ENCODE measurements at places on chromosomes 1 and 21.

- no peak for DNase-seq
Observed at GRCh38 chr1:4010814-4011605, 110.9 kb upstream of the C1orf174 start.

DNA sequence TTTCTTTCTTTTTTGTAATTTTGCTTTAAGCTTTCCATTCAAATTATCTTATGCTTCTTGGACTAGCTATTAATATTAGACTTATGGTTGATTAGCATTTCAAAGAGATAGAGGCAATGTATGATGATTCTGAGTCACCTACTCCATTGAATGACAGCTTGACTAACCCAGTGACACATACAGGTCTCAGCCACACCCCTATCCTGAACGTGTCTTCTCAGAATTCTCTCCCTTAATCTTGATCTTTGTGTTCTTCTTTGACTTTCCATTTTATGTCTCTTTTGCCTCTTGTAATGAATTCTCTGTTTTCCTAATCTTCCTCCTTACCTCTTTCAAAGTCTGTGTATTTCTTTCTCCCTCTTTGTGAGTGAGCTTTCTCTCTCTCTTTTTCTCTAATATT lies 241.1 kb downstream of the PDE4B start:
- DNase-seq: no peak

DNA sequence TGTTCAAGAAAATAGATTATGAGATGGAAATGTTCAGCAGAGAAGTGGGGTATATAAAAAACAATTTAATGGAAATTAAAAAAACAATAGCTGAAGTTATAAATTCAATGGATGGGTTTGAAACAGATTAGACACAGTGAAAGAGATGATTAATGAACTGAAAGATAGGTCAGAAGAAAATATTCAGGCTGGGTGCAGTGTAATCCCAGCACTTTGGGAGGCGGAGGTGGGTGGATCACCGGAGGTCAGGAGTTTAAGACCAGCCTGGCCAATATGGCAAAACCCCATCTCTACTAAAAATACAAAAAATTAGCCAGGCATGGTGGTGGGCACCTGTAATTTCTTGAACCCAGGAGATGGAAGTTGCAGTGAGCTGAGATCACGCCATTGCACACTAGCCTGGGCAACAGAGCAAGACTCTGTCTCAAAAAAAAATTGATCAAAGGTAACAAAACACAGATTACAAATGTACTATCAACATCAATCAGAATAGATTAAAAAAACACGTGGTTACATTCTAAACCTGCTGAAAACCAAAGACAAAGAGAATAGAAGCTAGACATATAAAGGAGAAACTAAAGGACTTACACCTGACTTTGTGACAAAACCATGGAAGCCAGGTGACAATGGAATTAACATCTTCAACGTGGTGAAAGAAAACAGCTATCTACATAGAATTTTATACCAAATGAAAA lies 4.8 kb upstream of the SUMO3 start:
- no peak for DNase-seq

DNA sequence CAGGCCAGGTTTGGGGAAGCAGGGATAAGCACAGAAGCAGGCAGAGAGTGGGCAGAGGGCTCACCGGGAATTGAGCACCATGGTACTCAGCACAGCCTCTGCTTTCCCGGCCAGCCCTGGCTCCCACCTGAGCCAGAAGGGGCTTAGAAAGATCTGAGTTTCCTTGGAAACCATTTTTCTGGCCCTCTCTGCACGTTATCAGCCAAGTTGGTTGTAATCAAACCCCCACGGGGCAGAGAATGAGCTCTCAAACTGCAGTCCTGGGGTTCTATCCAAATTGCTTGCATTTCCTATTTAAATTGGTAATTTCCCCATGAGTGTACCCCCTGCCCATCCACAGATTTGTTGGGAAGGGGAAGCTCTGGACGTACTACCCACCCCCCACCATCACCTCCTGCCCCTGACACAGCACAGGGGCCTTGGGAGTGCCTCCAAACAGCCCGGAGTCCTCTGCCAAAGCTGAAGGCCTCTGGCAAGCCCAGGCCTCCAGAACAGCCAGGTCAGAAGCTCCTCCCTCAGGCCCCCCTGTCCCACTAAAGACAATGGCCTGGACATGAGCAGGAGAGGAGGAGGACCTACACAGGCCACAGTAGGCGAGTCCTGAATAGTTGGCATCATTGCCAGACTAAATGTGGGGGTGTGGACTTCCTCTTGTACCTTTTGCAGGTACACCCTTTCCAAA lies 42.7 kb upstream of the GJB5 start:
- no peak for DNase-seq

DNA sequence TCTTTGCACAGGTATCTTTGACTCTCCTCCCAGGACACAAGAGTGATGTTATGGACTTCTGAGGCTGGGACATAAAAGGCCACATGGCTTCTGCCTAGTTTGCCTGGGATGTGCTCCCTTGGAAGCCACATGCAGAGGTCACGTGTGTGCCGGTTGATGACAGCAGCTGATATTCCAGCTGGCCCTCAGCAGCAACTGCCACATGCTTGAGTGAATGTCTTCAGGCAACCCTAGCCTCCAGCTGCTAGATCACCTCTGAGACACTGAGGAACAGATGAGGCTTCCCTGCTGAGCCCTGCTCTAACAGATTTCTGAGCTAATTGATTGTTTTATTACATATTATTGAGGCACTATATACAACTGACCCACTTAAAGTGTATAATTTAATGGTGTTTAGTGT lies 11.6 kb upstream of the AKR7A3 start:
- DNase-seq: no peak

GRCh38 chr1:179366093-179366800 lies 476 bp downstream of the AXDND1 start:
- no peak for DNase-seq

- DNase-seq: no peak
Observed at GRCh38 chr1:214793708-214794107, 190.7 kb downstream of the CENPF start.

- no peak for DNase-seq
Observed at GRCh38 chr1:160519642-160520435, 3.2 kb downstream of the SLAMF6 start.

- no peak for DNase-seq
Observed at GRCh38 chr1:222941425-222941824, 126.6 kb downstream of the DISP1 start.

- no peak for DNase-seq
Observed at GRCh38 chr21:14559102-14559501, 13.0 kb upstream of the SAMSN1 start.

DNA sequence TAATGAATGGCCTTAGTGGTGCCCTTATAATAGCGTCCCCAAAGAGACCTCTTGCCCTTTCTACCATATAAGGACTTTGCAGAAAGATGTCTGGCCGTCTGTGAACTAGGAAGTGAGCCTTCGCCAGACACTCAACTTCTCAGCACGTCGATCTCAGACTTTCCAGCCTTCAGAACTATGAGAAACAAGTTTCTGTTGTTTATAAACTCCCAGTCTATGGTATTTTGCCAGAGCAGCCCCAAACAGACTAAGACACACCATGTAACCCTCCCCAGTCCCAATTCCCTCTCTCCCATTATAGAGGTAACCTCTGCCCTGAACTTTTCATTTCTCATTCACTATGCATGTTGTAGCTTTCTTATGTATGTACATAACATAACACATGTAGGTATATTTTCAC lies 55.7 kb downstream of the NID1 start:
- DNase-seq: no peak

- DNase-seq: no peak
Observed at GRCh38 chr1:185733818-185734735, at the start of gene HMCN1. Gene HMCN1 (plus strand): TSS chr1:185734391. CDS start chr1:185734780, 389 bp downstream.

DNA sequence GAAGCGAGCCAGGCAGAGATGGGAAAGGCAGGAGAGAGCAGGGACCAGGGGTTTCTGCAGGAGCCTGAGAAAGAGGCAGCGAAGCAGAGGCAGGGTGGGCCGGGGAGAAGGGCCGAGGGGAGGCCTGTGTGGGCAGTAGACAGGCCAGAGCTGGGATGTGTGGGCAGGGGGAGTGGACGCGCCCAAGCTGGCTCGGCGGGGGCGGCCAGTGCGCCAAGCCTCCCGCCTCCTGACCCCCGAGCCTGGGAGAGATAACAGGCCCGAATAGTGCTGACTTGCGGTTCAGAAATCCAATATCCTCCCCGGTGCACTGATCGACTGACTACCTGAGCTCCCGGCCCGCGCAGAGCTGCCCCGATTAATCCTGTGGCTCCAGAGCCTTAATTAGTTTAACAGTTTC lies 41.9 kb downstream of the AHDC1 start:
- no peak for DNase-seq

DNA sequence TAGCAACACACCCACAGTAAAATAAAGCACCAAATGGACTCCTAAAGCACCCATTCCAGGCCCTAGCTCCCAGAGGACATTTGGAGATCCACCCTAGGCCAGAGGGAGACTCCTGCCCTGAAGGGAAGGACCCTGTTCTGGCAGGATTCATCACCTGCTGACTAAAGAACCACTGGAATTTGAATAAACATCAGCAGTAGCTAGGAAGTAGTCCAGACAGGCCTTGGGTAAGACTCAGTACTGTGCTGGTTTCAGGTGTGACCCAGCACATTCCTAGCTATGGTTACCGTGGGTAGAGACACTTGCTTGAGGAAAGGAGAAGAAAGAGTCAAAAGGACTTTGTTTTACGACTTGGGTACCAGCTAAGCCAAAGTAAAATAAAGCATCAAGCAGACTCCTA lies 92.7 kb upstream of the LRRC7 start:
- DNase-seq: no peak

DNA sequence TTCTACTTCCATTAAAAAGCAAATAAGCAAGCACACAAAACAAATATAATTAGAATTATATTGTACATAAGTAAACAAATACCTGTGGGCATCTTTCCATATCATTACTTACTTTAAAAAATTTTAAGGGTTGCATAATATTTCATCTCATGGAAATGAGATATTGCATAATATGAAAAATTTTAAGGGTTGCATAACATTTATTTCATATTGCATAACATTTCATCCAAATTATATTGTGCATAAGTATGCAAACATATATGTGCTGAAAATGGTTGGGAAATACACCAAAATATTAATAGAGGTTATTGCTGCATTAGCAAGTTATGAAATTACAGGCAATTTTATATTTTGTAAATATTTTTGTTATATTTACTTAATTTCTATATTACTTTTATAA lies 213.7 kb downstream of the KCNH1 start:
- no peak for DNase-seq

- DNase-seq: peak; percentile 45
Observed at GRCh38 chr1:228007049-228007800, 427 bp downstream of the WNT3A start.

- no peak for DNase-seq
Observed at GRCh38 chr1:35499231-35499630, 58.0 kb downstream of the KIAA0319L start.

- DNase-seq: no peak
Observed at GRCh38 chr1:3139451-3139852, 70.4 kb downstream of the PRDM16 start.

GRCh38 chr1:5998906-5999301 lies 6.7 kb upstream of the NPHP4 start:
- no peak for DNase-seq

DNA sequence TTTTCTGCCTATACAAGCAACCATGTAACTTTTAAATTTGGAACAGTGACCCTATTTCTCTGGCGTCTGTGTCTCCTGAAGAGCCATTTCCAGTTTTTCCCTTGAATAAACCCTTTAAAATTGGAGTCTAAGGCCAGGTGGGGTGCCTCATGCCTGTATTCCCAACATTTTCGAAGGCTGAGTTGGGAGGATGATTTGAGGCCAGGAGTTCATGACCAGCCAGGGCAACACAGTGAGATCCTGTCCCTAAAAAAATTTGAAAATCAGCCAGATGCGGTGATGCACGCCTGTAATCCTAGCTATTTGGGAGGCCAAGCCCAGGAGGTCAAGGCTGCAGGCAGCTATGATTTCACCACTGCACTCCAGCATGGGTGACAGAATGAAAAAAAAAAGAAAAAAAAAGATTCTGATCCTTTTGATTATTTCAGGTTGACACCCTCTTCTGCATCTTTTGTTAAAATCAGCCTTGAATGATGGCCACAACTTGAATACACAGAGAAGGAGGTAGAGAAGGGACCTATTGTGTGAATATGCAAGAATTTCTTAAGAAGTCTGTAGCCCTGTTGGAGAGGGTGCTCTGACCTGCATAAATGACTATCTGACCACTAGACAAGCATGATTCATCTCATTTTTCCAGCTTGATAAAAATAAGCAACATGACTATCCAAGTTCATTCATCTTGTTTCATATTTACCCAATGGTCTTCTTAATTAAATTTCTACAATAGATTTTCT lies 40.2 kb upstream of the PARP1 start:
- DNase-seq: no peak

GRCh38 chr21:16004086-16004485 lies 274.3 kb downstream of the USP25 start:
- no peak for DNase-seq

DNA sequence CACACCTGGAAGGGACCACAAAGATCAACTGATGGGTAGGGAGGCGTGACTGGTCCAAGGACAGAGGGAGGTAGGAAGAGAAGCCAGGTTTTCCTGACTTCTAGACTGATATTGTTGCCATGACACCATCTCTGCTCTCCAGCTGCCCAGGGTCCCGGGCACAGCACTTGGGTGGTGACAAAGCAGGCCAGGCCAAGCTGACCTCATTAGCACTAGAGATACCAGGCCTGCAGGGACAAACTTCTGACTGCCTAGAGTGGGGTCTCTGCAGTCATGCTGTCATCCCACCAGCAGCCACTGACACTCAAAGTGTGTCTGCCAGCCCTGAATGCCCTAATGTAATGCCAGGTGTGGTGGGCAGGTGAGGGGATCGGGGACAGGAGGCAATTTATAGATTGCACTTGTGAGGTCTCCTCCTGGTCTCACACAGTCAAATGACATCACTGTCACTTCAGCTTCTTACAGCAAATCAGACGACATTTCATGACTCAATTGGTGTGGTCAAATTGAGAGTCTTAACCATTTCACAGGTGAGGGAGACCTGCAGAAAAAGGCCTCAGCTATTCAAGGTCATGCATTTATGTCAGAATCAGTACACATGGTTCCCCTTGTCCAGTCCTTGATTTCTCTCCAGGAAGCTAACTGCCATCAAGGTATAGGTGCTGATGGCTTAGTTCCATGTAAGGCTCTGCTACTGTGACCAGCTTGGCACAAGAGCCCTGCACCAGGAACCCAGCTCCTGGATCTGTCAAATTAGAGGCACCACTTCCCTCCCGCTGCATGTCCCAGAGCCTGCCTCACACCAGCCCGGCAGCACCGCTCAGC lies 2.7 kb downstream of the SLC9A1 start:
- DNase-seq: no peak

- no peak for DNase-seq
Observed at GRCh38 chr1:195202241-195202640, 1406.0 kb downstream of the KCNT2 start.

- DNase-seq: no peak
Observed at GRCh38 chr1:89942825-89943658, 51.9 kb upstream of the ZNF326 start.

- DNase-seq: no peak
Observed at GRCh38 chr1:58620259-58620658, 43.2 kb upstream of the TACSTD2 start.
